ENCODE measurements at places on chromosomes 16 and 17. TPM values are rescaled to one million over a fixed set of nuclear protein-coding genes. Genes with fewer than 3 reads are reported as not detected.

- no peak overlapping the region for H3K27ac ChIP-seq
- H3K27me3 ChIP-seq: no peaks in the 10 kb centered on the region
- H3K36me3 ChIP-seq: no peaks in the 10 kb centered on the region
- H3K4me3 ChIP-seq: no peak overlapping the region
- H3K4me1 ChIP-seq: no peaks in the 10 kb centered on the region
These were observed 378.1 kb upstream of the CDH11 start for GRCh38 chr16:65500007-65500406.

- no peak for DNase-seq
- H3K4me3 ChIP-seq: no peak overlapping the region
- no peak overlapping the region for H3K27ac ChIP-seq
- H3K4me1 ChIP-seq: peaks cover 12% of the 10 kb centered on the region
- no peaks in the 10 kb centered on the region for H3K27me3 ChIP-seq
These were observed 2.0 kb downstream of the TK1 start for GRCh38 chr17:78184868-78185267.

GRCh38 chr16:89317729-89318429 lies 100.4 kb downstream of the ZNF778 start:
- peak overlapping the region; percentile 70 for H3K27ac ChIP-seq
- DNase-seq: no peak
- peaks cover 89% of the 10 kb centered on the region for H3K4me1 ChIP-seq
- peaks cover 4% of the 10 kb centered on the region for H3K36me3 ChIP-seq
- no peaks in the 10 kb centered on the region for H3K27me3 ChIP-seq

GRCh38 chr16:73046849-73047214 lies 1.1 kb downstream of the ZFHX3 start:
- no peak overlapping the region for H3K4me3 ChIP-seq
- peaks cover 43% of the 10 kb centered on the region for H3K4me1 ChIP-seq
- H3K27ac ChIP-seq: peak overlapping the region; percentile 88
- no peak for DNase-seq
- no peaks in the 10 kb centered on the region for H3K36me3 ChIP-seq
- H3K27me3 ChIP-seq: no peaks in the 10 kb centered on the region

GRCh38 chr17:49001671-49002070 lies 4.5 kb downstream of the IGF2BP1 start:
- H3K27me3 ChIP-seq: peaks cover 96% of the 10 kb centered on the region
- no peaks in the 10 kb centered on the region for H3K4me1 ChIP-seq
- H3K27ac ChIP-seq: no peak overlapping the region
- DNase-seq: no peak
- H3K4me3 ChIP-seq: no peak overlapping the region

GRCh38 chr16:15041271-15042004 lies 14.4 kb downstream of the NTAN1 start:
- H3K27ac ChIP-seq: no peak overlapping the region
- peak; percentile 76 for DNase-seq
- H3K4me1 ChIP-seq: no peaks in the 10 kb centered on the region
- H3K36me3 ChIP-seq: no peaks in the 10 kb centered on the region

DNA sequence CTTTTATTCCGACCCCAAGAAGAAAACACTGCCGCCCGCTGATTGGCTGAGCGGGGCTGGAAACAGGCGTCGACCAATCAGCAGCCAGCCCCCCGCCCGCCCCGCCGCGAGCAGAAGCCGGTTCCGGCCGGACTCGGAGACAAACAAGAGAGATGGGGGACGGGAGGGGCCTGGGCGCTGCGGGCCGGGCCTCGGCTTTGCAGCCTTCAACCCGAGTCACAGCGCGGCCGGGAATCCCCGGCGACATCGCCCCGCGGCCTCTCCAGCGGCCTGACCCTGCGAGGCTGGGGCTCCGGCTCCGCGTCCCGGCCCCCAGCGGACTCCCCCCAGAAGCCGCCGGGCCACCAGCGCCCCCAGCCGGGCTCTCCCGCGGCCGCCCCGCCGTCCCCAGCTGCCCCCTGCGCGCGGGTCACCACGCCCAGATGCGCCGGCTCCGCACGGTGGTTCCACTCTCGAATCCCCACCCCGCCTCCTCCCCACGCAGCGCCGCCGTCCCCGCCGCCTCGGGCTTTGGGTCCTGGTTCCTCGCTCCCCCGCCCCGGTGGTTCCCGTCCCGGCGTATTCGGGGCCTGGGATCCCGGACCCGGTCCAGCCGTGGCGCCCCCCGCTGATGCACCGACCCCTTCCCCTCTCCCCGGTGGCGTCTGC lies 346 bp upstream of the SLC43A2 start:
- no peaks in the 10 kb centered on the region for H3K36me3 ChIP-seq
- H3K4me3 ChIP-seq: no peak overlapping the region
- H3K4me1 ChIP-seq: peaks cover 10% of the 10 kb centered on the region
- peak overlapping the region; percentile 59 for H3K27ac ChIP-seq
- no peaks in the 10 kb centered on the region for H3K27me3 ChIP-seq

HES7 gene
- polyA plus RNA-seq: 1.0 TPM

LGALS9B gene
- polyA plus RNA-seq: not detected

DNA sequence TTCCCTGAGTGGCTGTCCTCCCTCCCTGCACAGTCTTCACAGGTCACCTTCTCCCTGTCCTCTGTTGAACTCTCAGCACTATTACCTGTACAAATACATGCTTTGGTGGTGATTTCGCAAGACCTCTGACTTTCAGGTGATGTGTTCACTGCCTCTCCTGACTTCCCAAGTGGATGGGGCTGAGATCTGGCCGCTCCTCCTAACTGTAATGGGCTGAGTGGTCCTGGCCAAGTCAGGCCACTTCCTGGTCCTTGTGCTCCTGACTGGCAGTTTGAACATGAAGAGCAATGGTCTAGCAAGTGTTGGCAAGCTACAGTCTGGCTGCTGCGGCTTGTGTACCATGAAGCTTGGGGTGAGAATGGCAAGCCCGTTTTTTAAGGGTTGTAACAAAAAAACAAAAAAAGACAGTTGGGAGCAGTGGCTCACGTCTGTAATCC lies 11.7 kb upstream of the TMED6 start:
- peak; percentile 45 for DNase-seq
- H3K27me3 ChIP-seq: no peaks in the 10 kb centered on the region
- H3K36me3 ChIP-seq: no peaks in the 10 kb centered on the region

- H3K4me1 ChIP-seq: no peaks in the 10 kb centered on the region
- no peak for DNase-seq
- H3K36me3 ChIP-seq: no peaks in the 10 kb centered on the region
- no peak overlapping the region for H3K27ac ChIP-seq
- H3K27me3 ChIP-seq: no peaks in the 10 kb centered on the region
- H3K4me3 ChIP-seq: no peak overlapping the region
These were observed 5.3 kb upstream of the CCL1 start for GRCh38 chr17:34368196-34368945.

DNA sequence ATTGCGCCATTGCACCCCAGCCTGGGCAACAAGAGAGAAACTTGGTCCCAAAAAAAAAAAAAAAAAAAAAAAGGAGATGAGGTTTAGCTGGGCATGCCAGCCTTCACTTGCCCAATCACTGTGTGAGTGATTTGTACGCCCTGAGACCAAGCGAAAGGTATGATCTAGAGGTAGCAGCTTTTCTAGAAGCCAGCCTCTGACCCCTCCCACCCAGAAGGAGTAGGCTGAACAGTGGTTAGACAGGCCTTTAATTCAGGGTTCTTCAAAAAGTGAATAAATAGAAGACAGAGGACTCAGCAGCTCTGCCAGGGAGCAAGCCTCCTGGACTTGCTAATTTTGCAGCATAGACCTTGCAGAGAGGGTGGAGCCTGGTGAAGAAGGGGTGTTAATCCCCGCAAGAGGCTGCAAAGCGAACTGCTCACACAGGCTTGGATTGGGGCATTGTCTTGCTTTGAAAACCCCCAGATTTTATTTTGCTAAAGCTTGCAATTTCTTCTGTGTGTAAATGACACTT lies 7.1 kb upstream of the CYTH1 start:
- no peaks in the 10 kb centered on the region for H3K27me3 ChIP-seq
- H3K27ac ChIP-seq: peak overlapping the region; percentile 18
- H3K36me3 ChIP-seq: peaks cover 4% of the 10 kb centered on the region

DNA sequence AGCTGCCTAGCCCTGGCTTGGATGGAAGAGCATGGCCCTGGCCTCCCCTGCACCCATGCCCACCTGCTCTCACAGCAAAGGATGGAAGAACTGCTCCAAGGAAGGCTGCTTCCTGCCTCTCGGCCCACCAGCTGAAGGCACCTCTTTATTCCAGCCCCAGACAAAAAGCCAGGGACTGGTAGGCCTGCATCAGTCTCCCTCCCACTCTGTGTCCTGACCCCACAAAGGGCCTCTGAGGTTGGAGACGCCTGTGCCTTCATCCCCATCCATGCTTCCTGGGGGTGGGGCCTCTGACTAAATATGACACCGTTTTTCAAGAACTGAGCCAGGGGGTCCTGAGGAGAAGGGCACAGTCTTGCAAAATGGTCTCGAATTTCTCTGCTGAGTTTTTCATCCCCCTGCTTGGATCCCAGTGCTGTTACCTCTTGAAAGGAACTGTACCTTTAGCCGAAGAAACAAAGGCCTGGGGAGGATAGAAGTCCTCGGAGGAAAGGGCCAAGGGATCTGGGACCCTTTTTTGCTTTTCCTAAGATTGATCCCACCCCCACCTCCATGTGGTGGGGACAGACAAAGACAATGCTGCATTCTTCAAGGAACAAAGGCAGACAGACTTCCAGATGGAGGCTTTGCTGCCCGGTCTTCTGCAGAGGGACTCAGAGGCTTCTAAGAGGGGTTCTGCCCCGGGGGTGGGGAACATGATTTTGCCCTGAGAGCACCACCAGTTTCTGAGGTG lies 5.2 kb downstream of the C17orf50 start:
- no peak for DNase-seq
- H3K27ac ChIP-seq: no peak overlapping the region
- no peaks in the 10 kb centered on the region for H3K36me3 ChIP-seq
- H3K27me3 ChIP-seq: no peaks in the 10 kb centered on the region
- H3K4me1 ChIP-seq: peaks cover 11% of the 10 kb centered on the region
- H3K4me3 ChIP-seq: no peak overlapping the region

SDR42E1 gene
- polyA plus RNA-seq: 0.10 TPM

GRCh38 chr16:56889206-56889605 lies 24.2 kb downstream of the SLC12A3 start:
- no peak for DNase-seq
- no peaks in the 10 kb centered on the region for H3K27me3 ChIP-seq
- H3K36me3 ChIP-seq: no peaks in the 10 kb centered on the region
- H3K4me3 ChIP-seq: no peak overlapping the region
- H3K27ac ChIP-seq: no peak overlapping the region
